ENCODE measurements at places on chromosomes 7 and 10.

DNA sequence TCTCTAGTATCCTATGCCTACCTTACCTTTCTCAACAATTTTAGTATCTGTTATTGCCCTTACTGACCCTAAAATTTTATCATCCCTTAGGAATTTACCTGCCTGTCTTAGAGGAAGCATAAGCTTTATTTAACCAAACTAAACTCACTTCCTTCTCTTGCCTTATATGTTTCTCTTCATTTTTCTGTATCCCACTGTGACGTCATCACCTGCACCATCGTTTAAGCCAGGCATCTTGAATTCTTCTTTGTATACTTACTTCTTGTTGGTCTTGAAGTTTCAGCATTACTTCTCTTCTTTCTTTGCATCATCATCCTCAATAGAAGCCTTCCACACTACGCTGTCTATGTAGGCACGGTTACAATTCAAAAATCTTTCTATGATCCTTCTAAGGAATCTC lies 231.0 kb upstream of the SMIM30 start:
- DNase-seq, result no peak

DNA sequence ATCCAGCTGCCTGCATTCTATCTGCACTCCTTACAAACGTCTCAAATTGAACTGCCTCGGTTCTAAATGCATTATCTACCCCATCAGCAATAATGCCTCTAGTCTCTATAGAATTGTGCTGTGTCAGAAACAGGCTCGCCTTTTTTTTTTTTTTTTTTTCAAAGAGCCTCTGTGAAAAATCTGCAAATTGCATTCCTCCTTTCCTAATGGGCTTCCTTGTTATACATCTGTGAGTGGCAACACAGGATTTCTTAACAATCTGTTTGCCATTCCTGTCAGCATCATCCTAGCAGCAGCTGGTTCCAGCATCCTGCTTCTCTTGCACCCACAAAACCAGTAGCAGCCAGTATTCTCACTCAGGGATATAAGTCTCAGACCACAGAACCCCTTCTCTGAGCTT lies 413.5 kb upstream of the SEMA3D start:
- DNase-seq, result no peak

- no peak for DNase-seq
Observed at GRCh38 chr10:77593771-77594470, 43.7 kb downstream of the KCNMA1 start.

GRCh38 chr7:155460926-155461613 lies 3.1 kb downstream of the EN2 start:
- no peak for DNase-seq

DNA sequence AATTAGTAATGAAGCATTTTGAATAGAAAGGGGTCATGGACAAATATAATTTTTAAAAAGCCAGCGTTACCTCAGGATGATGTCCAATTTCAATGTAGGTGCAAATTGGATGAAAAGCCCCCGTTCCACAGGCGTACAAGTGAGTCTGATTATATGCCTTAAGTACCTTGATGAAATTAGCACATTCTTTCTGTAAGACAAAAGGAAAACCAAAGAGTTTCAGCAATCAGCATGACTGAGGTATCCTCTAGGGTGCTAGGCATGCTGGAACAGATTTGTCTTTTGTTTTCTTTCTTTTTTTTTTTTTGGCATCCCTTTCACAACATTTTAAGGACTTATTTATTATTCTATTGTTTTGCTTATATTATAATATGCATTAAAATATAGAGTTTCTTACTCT lies 84.2 kb downstream of the SEMA3A start:
- DNase-seq, result no peak

GRCh38 chr7:70572571-70572970 lies 559.4 kb upstream of the GALNT17 start:
- no peak for DNase-seq

GRCh38 chr10:43739161-43739560 lies 90.5 kb upstream of the ZNF32 start:
- no peak for DNase-seq
